CD4-positive, alpha-beta T cell treated with Interleukin-12 subunit alpha and Interleukin-12 subunit beta, for 1 hour (primary cell): ENCODE measurements at places on chromosomes 6 and 20.
A peak's percentile ranks its signal among the peaks of the same experiment; 100 is the strongest.

DNA sequence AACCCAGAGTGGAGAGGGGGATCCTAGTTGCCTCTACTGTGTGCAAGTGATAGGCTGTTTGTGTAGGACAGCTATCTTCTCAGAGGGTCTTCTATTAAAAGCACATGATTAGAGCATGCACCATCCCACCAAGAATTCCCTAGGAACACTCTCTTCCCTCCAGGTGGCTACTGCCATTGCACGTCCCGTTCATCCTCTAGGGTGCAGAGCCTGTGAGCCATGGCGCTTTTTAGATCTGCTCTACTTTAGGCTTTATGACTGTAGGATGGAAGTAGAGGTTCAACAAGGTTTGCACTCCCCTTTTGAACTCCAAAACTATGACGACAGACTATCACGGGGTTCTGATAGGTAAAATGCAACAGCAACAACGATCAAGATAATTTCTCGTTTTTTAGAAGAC is 90.5 kb upstream of the SAMD5 start:
- no peak for DNase-seq

DNA sequence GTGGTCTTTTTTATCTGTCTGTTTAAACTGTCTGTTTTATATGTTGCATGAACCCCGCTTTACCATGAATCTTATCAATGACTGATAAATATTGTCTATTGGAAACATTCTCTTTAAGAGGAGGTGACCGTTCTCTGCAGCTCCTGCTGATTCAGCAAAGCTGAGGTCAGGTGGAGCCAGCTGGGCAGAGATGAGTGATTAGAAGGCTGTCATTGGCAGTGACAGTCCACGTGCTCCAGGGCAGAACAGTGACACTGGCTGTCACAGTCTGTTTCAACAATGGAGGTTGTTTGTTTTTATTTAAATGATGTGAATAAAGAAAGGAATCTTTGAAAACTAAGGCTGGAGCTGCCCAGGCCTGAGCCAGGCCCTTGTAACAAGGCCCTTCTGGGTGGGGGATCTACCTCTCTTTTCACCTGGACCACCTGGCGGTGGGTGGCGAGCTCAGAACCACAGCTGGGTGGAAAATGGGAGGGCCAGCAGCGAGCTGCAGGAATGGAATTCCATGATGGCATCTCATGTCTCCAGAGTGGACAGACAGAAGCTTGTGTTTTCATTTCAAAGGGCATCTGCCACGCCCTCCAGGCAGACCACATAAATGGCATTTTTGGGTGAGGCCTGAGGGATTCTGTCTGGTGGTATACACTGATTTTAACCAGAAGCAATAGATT is 12.6 kb downstream of the SYNJ2 start:
- DNase-seq, result no peak

GRCh38 chr6:13452346-13453117 is 34.9 kb downstream of the GFOD1 start:
- no peak for DNase-seq

DNA sequence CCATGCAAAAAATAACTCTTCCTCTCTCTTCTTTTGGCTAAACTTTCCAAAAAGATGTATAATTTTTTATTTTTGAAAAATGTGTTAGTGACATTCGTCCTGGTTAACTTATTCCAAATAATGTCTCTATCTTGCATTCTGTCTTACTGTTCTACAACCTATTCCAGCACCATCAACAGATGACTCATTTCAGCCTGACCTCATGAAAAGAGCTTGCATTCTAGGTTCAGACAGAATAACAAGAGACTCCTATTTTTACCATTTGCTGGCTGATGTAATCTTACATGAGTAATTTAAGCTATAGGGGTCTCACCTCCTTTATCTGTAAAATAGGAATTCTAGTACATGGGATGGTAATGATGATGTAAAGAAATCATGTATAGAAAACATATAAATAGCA is 109.0 kb downstream of the FUT9 start:
- no peak for DNase-seq

GRCh38 chr6:83151114-83151513 is 42.0 kb downstream of the PGM3 start:
- no peak for DNase-seq

GRCh38 chr6:52190409-52190808 is 4.2 kb downstream of the IL17A start:
- DNase-seq, result no peak

DNA sequence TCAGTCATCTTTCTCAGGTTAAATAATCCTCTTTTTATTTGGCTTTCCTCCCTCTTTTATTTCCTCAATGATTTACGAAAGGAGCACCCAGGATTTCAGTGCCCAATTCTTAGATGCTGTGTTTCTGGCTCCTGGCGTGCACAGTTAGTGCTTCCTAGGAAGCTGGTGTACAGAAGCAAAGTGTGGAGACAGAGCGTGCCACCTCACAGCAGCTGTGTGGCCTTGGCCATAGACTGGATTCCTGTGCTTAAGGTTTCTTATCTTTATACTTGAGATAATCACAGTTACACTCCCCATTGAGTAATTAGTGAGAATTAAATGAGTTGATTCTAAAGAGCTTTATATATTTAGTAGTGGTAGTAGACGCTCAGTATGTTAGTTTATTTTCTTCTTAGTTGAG is 39.7 kb upstream of the GJA1 start:
- DNase-seq, result no peak

DNA sequence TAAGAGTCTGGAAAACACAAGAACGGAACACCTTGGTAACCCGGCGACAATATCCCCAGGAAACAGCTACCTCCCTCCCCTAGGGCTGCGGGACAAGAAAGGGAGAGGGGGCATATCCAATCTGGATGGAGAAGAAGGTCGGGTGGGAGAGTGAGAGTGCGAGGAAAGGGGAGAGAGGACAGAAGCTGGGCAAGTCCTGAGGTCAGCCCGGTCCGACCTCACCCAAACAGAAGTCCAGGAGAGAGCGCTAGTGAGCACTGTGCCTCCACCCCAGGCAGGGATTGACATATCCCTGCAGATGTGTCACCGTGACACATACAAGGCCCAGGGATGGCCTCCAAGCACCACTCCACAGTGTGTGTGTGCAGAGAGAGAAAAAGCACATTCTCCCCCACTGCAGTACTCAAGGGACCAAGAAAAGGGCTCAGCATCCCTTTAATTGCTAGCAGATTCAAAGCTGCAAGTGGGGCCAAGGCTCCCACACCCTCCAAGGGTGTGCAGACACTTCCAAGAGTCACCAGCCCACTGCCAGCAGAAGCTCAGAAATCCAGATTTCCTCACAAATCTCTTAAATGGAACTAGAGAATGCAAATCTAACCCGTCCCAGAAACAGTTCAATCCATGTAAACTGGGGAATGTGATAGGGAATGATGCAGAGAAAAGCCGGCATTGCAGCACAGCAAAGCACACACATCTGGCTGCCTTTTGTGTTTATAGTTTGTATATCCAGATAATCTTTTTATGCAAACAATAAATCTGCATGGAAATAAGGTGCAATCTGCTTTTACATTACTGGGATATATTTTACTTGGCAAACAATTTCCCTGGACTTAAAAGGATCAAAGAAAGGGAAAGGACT is 3.1 kb downstream of the PXDC1 start:
- DNase-seq, result peak; percentile 37

GRCh38 chr6:93779086-93779841 is 359.9 kb upstream of the EPHA7 start:
- no peak for DNase-seq

DNA sequence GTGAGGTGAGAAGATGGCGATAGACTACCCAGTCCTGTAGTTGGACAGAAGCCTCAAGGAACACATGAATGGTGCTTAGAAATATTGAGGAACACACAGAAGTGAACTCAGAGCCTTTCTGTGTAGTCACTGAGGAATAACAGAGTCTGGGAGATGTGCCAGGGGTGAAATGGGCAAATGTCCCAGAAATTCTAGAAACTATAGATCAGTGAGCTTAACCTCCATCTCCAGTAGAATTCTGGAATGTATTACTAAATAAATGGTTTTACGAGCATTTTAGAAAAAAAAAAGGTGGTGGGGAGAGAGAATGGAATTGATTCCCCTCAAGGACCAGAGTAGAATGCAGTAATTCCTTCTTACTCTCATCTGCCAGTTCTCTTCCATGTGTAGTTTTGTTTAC is 380.0 kb downstream of the LMBRD1 start:
- DNase-seq, result no peak

DNA sequence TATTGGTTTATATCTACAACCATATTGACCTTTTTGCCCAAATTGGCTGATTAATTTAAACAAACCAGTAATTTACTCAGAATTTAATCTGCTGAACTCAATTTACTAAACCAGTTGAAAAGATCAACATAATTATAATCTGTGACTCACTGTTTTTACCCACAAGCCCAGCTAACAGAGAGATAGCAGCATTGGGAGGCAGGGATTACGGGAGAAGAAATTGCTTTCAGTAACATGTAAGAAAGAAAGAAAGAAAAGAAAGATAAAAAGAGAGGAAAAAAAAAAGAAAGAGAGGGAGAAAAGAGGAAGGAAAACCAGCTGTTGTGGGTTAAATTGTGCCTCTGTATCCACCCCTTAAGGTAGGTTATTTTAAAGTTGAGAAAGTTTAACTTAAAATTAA is 13.3 kb upstream of the RHAG start:
- no peak for DNase-seq

DNA sequence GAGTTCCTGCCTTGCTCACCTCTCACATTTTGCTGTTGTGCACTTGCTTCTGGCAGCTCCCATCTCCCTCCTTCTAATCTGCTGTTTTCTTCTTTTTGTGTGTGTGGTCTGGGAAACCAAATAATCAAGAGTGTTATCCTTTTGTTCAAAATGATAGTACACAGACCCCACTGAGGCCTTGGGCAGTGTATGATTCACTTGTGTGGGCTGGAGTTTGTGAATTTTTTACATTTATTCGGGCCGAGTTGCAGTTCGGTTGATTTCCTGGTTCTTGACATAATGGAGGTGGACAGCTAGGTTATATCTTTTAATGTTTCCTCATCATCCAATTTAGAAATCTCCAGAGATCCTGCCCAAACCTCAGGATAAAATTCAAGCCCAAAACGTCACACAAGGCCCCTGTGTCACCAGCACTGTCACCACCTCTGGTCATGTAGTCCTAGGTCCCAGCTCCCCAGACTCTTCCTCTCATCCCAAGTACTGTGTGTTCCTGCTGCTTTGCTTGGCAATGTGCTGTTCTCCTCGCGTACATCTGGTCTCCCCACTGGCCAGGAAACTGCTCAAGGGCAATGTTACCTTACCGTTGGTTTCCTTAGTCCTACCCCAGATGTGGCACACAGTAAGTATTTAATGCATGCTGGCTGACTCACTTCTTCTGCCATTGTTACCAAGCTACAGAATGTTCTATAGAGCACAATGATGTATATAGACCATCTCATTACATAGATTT is 55.7 kb upstream of the PHACTR2 start:
- DNase-seq, result no peak

DNA sequence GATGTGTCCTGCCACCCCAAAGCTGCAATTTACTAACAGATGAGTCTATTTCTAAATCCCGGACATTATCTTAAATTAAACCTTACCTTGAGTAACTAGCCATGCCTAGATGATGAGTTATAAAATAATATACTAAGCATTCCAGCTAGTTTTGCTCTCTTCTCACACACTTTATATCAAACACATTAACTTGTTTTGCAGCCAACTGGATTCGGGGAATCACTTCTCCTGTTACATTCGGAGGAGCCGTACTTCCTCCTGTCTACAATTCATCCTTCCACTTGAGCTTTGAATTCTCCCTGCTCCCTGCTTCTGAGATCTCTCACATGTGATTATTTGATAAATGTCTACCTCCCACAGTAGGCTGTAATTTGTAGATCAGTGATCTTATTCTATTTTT is 420.1 kb downstream of the GJA1 start:
- DNase-seq, result no peak

- no peak for DNase-seq
These were observed 10.9 kb upstream of the F13A1 start for GRCh38 chr6:6331393-6331792.

- no peak for DNase-seq
These were observed 2.9 kb downstream of the FBXO30 start for GRCh38 chr6:145811741-145812140.

DNA sequence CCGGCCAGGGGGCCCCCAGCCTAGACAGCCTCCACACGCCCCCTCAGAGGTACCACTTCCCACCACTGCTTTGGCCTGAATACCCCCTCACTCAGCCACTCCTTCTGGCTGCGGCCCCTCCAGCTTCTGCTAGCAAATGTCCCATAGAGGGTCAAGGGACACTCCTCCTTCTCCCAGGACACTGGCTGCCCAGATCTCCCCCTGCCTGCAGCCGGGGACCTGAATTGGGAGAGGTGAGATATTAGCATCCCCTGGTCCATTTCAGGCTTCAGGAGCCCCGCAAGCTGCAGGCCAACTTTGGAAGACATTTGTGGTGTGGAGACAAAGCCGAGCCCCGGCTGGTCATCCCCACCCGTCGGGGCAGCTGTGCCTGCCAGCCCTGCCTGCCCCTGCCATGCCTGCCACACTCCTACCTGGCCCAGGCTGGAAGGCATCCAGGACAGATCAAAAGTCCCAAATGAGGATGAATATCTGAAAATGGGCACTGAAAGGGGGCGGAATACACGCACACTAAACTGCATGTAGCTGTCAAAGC is 32.5 kb upstream of the FOXC1 start:
- no peak for DNase-seq

DNA sequence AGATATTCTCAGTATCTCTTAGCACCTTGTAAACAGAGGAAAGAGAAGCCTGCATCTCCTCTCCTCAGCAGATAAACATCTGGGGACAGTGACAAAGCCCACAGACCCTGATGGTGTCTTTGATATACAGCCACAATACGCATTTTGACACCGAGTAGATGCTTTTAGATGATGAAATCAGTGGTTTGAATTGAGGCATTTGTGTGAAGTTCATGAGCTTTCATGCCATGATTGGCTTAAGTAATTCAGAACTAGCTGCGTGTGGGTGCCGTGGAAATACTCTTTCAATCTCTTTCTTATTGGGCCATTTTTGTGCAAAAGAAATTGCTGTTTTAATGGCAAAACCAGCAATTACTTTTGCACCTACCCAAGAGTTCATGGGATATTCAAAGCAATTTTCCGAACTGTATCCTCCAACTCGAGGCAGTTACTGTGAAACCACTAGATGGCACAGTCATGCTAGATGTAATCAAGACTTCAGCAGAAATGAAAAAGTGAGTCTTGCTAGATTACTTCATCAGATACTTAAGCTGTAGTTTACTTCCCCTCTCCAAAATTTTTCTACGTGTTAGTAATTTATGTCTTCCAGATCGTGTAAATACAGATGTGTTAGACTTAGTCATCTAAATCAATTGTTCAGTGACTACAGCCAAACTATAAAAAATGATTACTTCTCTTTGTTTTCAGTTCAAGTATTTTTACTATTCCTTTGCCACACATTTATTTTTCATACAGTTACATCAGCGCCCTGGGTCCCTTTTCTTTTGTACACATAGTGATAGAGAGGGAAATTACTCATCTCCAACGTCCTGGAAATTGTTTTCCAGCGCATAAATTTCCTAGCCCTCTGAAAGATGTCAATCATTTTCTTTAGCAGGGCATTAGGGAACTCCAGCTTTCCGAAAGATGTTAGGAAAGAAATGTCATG is 49.4 kb downstream of the IYD start:
- peak; percentile 52 for DNase-seq
